ENCODE measurements at places on chromosomes 11 and 22.

GRCh38 chr22:45628515-45628914 is 43.1 kb upstream of the ATXN10 start:
- DNase-seq = no peak

GRCh38 chr22:43384863-43385262 is 27.0 kb upstream of the MPPED1 start:
- no peak for DNase-seq

GRCh38 chr11:87259736-87260135 is 222.0 kb downstream of the TMEM135 start:
- no peak for DNase-seq

GRCh38 chr11:16984229-16984628 is 30.0 kb downstream of the PLEKHA7 start:
- no peak for DNase-seq

- no peak for DNase-seq
Measured at GRCh38 chr11:86515297-86516094, 140.8 kb downstream of the CCDC81 start.

DNA sequence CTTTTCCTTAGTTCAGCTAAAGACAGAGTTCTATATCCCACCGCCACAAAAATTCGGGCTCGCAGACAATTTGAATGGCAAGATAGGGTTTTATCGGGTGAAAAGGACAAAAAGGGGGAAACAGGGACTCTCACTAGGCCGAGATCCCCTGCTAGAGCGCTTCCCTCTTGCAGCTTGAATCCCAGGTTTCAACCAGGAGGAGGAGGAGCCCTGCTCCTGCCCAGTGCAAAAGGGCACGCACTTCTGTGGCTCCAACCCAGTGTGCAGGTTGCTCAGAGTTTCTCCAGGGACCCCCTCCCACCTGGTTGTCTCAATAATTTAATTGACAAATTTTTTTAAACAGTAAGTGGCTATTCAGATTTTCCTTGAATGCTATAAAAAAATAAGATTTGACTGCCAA is 152.6 kb upstream of the LUZP2 start:
- DNase-seq = no peak

GRCh38 chr11:58912124-58912523 is 27.2 kb upstream of the GLYATL1 start:
- DNase-seq = no peak

GRCh38 chr11:7031471-7031871 is 11.2 kb downstream of the NLRP14 start:
- no peak for DNase-seq

DNA sequence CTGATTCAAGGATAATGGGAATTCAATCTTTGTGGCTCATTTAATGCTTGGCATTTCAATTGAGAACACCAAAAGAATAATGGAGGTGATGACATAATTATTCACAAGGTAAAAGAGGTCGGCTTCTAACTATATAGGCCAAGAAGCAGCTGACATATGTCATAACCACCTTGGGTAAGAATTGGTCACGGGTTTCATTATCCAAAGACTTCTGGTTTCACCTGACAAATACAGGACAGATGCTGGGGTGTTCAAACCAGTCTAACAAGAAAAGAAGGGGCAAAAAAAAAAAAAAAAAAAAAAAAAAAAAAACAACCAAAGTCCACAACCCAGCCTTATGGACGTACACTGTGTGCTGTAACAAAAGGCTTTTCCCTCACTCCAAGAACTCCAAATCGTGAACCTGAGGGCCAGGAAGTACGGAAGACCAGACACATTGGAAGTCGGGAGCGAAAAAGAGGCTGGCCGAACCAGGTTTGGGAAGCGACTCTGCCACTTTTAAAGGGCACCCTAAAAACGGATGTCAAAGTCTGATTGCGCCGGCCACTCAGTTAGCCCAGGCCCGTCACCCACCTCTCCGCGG is 385 bp downstream of the HARBI1 start:
- no peak for DNase-seq

DNA sequence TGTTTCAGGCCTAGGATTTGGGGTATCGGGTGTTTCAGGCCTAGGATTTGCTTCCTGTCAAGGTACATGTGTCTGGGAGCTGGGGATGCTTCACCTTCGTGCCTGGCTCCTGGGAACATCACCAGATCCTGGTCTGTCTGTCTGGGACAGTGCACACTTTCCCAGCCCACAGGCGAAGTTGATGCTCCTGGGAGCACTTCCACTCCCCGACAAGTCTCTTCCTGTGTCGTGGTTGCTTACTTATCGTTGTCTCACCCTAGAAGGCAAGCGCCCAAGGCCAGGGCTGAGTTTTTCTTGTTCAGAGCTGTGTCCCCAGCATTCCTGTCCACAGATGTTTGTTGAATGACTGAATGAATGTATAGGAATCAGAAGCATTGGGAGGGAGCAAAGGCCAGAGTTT is 71.5 kb downstream of the LINC01488 start:
- DNase-seq = no peak

DNA sequence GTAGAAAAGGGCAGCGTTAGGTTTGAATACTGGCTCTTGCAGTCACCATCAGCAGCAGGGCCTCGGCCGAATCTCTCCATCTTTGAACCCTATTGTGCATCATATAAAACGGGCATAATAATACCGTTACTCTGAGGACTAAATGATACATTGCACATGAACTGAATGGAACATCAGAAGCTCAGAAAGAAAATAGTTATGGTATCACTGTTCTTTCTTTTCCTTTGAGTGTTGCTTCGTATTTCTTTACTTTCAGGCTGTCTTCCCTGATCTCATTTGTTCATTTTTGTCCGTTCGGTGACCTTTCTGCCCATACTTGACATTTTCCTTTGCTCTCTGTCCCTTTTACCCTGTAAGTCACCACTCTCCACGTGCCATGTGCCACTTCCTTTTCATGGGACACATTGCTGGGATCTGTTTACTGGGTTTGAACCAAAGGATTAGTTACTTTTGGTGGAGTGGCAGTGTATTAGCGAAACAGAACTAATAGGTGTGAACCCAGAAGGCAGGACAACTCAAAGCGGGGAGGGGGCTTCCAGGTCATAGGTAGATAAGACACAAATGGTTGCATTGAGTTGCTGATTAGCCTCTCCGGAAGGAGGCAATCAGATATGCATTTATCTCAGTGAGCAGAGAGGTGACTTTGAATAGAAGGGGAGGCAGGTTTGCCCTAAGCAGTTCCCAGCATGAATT is 717 bp upstream of the ZNF202 start:
- DNase-seq = no peak

- no peak for DNase-seq
Measured at GRCh38 chr11:120871924-120872323, 152.0 kb upstream of the TBCEL start.

- no peak for DNase-seq
Measured at GRCh38 chr11:117820516-117820915, 4.0 kb downstream of the FXYD2 start.

DNA sequence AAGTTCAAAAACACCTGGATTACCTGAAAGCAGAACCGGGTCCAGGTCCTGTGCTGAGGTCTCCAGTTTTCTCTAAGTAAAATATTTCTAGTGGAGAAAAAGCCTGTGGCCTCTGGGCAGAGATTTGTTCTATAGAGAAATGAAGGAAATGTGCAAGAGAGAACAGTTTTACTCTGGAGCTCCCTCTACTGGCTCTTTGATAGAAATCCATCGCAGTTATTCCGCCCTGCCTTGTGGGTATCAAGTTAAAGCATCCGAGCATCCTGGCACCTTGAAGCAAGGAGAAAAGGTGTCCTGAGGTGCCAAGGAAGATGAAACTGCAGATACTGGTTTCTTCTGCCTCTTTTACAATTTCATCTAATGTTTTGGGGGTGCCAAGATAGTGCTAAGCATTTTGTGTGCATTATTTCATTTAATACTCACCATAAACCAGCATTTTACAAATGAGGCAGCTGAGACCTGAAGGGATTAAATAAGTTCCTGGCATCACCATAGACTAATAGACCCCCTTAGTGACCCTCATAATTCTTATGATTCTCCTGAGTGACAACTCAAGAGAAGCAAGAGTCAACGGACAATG is 113.1 kb upstream of the HSD17B12 start:
- DNase-seq = no peak

DNA sequence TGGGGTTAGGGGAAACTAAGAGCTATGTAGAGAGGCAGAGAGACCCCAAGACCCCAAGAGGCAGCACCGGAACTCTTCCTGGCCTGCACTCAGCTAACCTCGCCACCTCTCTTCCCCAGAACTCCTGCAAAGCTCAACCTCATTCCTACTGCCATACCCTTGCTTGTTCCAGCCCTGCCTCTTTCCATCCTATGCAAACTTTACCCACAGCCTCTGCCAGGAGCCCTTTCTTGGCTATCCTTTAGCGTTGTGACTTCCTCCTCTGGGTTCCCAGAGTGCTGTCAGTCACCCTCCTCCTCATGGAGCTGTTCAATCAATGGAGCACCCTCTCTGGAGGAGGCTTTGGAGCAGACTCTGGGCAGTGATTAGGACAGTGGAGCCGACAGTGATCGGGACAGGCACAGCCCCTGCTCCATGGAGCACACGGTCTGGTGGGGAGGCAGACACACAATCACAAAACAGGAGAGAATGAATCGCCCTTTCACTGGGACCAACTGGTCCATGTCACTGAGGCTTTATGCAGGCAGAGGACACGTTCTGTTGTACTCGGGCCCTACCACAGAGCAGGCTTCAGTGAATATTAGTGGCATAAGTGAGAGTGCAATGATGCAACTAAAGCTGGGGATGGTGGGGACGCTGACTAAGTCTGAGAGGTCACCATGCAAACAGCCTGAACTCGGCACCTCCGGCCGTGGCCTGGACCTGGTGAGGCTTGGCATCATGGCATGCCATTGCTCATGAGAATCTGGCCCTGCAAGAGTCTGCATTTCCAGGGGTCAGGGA is 24.6 kb upstream of the P2RY2 start:
- DNase-seq = no peak

GRCh38 chr11:36333897-36334296 is 37.8 kb downstream of the PRR5L start:
- no peak for DNase-seq

- DNase-seq = no peak
Measured at GRCh38 chr22:23580576-23581259, 628 bp upstream of the IGLL1 start.

- DNase-seq = peak; percentile 47
Measured at GRCh38 chr11:77127235-77127911, 673 bp upstream of the MYO7A start.

- DNase-seq = peak; percentile 71
Measured at GRCh38 chr11:59144579-59145345, 2.1 kb downstream of the FAM111A start.

- no peak for DNase-seq
Measured at GRCh38 chr11:114959953-114960505, 281.7 kb downstream of the NXPE2 start.

DNA sequence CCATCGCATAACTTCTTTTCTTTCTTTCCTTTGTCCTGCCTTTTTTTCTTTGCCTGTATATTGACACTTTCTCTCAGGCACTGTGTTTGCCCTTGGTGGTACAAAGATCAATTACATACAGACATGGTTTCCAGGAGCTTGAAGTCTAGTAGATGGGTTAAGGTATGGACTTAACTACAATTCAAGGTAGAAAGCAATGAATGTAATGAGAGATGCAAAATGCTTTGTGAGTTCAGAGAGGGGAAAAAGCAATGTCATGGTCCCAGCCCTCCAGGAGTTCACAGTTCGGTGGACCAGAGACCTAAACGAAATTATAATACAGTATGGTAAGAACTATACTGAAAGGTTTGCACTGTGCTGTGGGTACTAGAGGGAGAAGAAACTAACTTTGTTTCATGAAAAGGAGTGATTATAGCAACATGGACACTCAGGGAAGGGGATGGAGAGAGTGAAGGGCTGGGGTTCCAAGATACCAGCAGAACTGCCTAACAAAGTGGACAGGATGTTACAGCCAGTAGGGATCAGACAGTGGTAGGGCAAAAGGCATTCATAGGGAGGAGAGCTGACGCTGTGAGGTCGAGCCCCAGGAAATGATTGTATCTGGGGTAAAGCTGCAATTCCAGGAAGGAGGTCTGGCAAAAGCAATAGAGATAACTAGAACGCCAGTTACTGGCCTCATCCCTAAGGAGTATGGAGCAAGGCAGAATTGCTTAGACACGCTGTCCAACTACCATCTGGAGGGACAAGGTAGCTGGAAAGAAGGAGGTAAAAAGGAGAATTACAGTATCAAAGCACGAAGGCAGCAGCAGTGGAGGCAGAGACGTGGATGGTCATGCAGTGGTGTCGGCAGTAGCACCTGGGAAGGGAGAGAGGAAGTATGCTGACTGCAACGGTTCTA is 158.3 kb upstream of the MTMR2 start:
- DNase-seq = no peak

GRCh38 chr22:40453671-40454070 is 83.3 kb downstream of the SGSM3 start:
- no peak for DNase-seq

DNA sequence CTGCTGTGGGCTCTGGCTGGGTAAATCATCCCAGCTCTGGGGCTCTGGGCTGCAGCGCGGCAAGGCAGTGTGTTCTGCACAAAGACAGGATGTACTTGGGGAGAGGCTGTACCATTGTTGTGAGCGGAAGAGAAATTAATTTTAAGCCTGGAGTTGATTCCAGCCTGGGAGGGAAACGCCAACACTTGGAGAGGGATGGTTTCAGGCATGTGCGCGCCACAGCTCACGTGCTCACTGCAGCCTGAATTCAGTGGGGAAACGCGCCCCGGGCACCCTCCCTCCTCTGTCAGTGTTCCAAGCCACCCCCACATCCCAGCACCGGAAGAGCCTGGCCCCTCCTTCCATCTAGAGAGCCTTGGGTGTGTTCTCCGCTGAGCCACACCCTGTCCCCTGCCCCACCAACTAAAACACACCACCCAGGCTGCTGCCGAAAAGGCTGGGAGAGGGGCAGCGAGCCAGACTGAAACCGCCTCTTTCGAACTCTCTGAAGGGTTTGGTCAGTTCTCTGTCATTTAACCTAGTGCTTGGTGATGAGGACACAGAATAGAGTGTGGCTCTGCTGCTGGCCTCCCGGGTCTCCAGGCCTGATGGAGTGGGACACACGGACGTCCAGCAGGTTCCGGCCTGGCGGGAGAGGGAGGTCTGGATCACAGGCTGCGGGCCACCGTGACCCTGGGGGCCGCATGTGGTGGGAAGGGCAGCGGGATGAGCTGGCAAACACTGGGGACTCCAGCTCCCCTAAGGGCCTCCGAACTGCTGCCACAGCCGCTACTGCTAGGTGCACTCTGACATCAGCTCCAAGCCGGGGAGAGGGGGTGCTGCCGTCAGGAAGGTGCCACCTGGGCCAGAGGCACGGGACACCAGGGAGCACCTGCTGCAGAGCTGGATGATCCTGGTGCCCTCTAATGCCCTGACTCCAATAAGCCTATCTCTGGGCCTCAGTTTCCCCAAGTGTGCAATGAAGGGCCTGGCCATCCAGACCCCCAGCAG is 230.8 kb downstream of the CTTN start:
- no peak for DNase-seq

GRCh38 chr11:32729976-32730375 is 64.5 kb downstream of the CCDC73 start:
- DNase-seq = no peak

GRCh38 chr11:114317787-114318137 is 21.6 kb downstream of the NNMT start:
- DNase-seq = no peak

GRCh38 chr11:24731554-24731953 is 234.7 kb downstream of the LUZP2 start:
- DNase-seq = no peak

Measured in stimulated activated CD4-positive, alpha-beta T cell treated with anti-CD3 and anti-CD28 coated beads, Interleukin-15, amount 100 ng/mL, for 48 hours (primary cell).